ENCODE measurements at places on chromosomes 7 and 10.

GRCh38 chr10:24969841-24970281 is 17.5 kb upstream of the PRTFDC1 start:
- no peak for DNase-seq

- DNase-seq: no peak
These were observed 34.6 kb downstream of the SCART1 start for GRCh38 chr10:133488354-133488753.

- no peak for DNase-seq
These were observed 1.1 kb downstream of the MGMT start for GRCh38 chr10:129468187-129468586.

GRCh38 chr10:126868371-126868770 is 36.9 kb upstream of the DOCK1 start:
- DNase-seq: no peak

GRCh38 chr10:132265890-132266496 is 41.8 kb downstream of the STK32C start:
- DNase-seq: no peak

DNA sequence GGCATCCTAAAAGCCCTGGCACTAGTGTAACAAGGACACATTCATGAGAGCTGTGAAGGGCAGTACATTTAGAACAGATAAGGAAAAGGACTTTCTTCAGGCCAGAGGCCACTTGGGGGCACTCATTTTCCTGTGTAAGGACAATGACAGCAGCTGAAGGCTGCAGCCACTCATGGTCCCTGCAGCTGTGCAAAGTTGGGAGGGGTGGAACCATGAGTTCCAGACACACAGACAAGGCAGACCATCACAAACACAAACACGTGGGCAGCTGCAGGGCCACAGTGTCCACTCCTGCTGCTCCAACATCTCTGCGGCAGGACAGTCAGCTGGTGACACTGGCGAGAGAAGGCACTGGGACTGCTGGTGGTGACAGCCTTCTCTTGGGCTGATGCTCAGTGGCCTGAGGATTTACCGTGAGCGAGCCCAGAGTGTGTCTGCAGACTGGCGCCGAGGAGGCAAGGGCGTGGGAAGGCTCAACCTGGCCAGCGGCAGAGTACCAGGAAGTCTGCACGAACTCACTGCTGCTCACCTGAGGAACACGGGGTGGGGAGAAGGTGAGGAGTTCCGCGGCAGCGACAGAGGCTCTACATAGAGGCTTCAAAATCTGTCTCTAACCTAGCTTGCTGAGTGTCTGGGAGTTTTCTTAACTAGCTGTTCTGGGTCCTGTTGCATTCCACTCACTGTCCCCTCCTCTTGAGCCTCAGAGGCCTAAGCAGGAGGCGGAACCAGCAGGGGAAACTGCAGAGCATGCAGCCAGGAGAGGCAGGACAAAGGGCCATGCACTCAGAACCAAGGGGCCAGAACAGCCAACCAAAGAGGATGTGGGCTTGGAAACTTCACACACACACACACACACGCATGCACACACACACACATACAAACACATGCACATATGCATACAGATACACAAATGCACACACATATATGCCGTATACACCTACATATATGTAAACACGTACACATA is 76.5 kb upstream of the DDC start:
- no peak for DNase-seq

GRCh38 chr7:50908628-50909290 is 126.1 kb upstream of the GRB10 start:
- DNase-seq: no peak

DNA sequence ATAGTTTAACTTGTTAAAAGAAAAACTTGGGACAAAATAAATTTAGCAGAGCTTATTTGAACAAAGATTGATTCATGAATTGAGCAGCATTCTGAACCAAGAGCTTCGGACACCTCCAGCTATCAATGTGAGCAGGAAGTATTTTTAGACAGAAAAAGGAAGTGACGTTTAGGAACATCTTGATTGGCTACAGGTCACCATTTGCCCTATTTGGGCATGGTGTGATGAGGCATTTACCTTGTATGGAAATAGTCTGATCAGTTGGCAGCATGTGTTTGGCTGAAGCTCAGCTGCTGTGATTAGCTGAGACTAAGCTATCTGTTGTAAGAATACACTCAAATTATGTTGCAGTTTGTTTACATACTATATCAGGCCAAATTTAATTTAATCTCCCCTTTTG is 185.1 kb downstream of the ATRNL1 start:
- DNase-seq: no peak

DNA sequence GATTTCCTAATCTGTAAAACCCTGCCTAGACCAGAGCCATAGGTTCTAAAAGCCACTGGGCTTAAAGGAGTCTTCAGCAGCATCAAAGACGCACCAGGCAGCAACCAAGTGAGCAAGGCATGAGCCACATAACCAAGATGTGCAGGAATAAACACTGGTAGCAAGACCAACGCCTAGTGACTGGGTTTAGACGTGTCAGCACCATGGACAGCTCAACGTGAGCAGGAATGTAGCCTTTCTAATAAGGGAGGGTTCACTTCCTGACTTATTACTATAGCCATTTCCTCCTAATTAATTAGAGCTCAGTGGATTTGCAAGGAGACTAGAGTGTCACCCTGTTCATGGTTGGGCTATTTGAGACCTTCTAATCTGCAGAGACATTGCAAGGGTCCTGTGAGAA is 223.7 kb downstream of the LHFPL3 start:
- DNase-seq: no peak

DNA sequence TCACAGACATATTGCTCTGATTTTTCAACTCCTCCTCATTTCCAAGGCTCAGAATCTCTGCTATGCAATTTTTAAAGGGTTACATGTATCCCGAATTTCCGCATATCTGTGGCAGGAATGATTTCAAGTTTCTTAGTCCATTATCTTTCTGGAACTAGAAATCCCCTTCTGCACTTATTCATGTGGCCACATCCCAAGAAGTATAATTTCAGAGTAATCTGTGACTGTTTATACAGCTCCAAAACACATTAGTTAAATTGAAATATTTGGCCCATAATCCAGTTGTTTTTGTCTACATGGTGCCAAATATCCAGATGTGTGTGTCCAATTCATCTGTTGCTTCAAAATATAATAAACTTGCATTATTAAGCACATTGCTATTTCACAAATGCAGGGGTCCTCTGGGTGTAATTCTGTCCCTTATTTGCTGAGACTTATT is 271.2 kb downstream of the ARHGAP12 start:
- DNase-seq: no peak

- DNase-seq: no peak
These were observed 36.6 kb downstream of the TCF7L2 start for GRCh38 chr10:112986544-112987190.

DNA sequence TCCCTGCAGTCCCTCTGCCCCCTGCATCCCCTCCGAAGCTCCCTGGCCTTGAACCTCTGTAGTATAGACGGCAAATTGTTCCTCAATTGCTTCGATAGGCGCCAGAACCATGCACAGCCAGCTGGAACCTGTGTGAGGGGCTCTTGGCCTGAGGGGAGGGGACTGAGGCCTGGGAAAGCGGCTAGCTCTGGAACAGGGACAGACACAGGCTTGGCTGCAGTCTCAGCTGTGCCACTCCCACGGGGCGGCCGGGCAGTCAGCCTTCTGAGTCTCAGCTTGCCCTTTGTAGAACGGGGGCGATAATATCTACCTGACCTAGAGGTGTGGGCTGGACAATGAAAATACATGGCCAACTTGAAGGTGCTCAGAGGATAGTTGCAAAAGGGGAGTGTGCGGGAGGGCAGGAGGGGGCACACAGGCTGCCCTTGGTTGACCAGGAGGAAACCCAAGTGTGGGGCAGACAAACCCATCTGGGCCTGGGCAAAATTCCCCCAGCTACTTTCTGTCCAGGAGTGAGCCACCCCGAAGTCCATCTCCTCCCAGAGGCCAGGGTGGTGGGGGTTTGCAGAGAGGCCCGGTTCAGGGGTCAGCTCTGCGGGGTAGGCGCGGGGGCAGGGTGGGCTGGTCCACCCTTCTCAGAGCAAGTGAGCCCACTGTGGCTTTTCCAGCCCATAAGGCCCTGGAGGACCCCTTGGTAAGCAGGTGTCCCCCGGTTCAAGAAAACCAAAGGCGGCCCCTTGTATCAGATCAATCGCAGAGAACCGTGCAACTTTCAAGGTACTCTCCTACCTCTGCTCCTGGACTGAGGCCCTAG is 4.6 kb downstream of the CRYGN start:
- DNase-seq: no peak

DNA sequence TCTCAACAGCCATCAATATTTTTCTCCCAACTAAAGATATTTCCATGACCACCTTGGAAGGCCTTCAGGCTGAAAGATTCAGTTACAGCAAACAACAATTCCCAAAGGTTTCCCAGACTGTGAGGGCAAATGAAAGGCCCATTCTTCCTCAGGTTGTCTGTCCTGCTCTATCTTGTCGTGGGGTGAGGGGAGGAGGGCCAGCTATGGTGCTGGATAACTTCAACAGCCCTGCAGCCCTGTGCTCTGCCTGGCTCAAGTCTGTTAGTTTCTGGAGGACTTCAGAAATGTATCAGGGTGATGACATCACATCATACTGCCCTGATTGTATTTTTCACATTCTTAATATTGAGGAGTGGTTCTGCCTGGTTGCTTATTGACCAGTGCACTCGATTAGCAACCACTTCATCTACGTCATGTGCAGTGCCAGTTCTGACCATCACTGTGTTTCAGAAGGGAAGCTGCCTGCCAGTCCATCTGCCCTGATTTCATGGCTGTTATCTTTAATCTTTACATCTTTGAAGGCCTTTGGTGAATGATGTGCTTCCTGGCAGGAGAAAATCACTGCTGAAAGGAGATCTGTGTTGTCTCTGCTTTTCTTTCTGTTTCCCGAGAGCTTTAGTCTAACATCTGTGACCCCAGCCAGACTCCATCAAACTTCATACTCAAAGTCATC is 135.5 kb downstream of the NRF1 start:
- no peak for DNase-seq

DNA sequence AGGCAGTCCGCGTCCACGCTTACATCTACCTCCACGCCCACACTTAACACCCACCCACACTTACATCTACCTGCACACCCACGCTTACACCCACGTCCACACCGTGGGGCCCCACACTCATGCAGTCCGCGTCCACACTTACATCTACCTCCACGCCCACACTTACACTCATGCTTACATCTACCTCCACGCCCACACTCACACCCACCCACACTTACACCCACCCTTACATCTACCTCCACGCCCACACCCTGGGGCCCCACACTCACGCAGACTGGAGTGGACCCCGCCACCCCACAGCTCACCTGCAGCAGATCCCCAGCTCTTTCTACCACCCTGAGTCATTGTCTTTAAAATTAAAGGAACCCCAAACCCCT is 32.4 kb upstream of the PWWP2B start:
- DNase-seq: peak; percentile 79

- DNase-seq: no peak
These were observed 64.9 kb downstream of the DAGLB start for GRCh38 chr7:6382817-6383216.

GRCh38 chr10:129792141-129792540 is 171.9 kb downstream of the EBF3 start:
- DNase-seq: no peak
